Pericardium fibroblast (primary cell): ENCODE measurements at places on chromosomes 7 and 10. TPM values are rescaled to one million over a fixed set of nuclear protein-coding genes. Genes with fewer than 3 reads are reported as not detected.

HOXA10 gene
- 2.3 TPM in 1 of 2 replicates, not detected in the other for total RNA-seq

EVX1 gene
- not detected in 2 replicates for total RNA-seq

NEUROG3 gene
- total RNA-seq = not detected in 2 replicates

PAPSS2 gene
- 44.3 and 124 TPM in 2 replicates for total RNA-seq

ANKRD2 gene
- 0.85 TPM in 1 of 2 replicates, not detected in the other for total RNA-seq

ANKRD22 gene
- not detected in 2 replicates for total RNA-seq

INSYN2A gene
- total RNA-seq = under 0.01 TPM in 2 replicates

AOC1 gene
- not detected in 2 replicates for total RNA-seq

FKBP6 gene
- not detected in 2 replicates for total RNA-seq

GOLGA7B gene
- not detected in 2 replicates for total RNA-seq

FMC1 gene
- total RNA-seq = 6.3 and 10.8 TPM in 2 replicates

GJD4 gene
- total RNA-seq = not detected in 2 replicates

C10orf67 gene
- not detected in 2 replicates for total RNA-seq

SPDYE6 gene
- not detected in 2 replicates for total RNA-seq

ABCC2 gene
- 0.35 and 0.68 TPM in 2 replicates for total RNA-seq

TRIL gene
- 6.5 and 7.6 TPM in 2 replicates for total RNA-seq

SHTN1 gene
- total RNA-seq = 1.3 and 2.7 TPM in 2 replicates

ABCB4 gene
- total RNA-seq = not detected in 2 replicates

EXOC6 gene
- 0.35 and 1.5 TPM in 2 replicates for total RNA-seq

PNLIP gene
- total RNA-seq = not detected in 2 replicates

TMEM140 gene
- 0.47 and 6.3 TPM in 2 replicates for total RNA-seq

ADCYAP1R1 gene
- not detected in 2 replicates for total RNA-seq

ODAD2 gene
- total RNA-seq = 0.47 TPM in 1 of 2 replicates, not detected in the other

PDE1C gene
- 6.4 and 7.4 TPM in 2 replicates for total RNA-seq

NFE2L3 gene
- total RNA-seq = 1.1 and 1.3 TPM in 2 replicates

CLRN3 gene
- not detected in 2 replicates for total RNA-seq

DMTF1 gene
- total RNA-seq = 16.3 and 17.6 TPM in 2 replicates

MACROH2A2 gene
- total RNA-seq = 14.5 and 14.9 TPM in 2 replicates

RAMP3 gene
- not detected in 2 replicates for total RNA-seq

MRC1 gene
- total RNA-seq = 0.09 TPM in 1 of 2 replicates, not detected in the other

ATP6V0A4 gene
- total RNA-seq = 0.58 TPM in 1 of 2 replicates, not detected in the other

CAV2 gene
- total RNA-seq = 39.8 and 69.2 TPM in 2 replicates

C10orf143 gene
- 0.77 and 1.1 TPM in 2 replicates for total RNA-seq

FFAR4 gene
- not detected in 2 replicates for total RNA-seq

FAM221A gene
- 0.82 and 1.4 TPM in 2 replicates for total RNA-seq

SEMA4G gene
- total RNA-seq = 1.4 and 2.3 TPM in 2 replicates

HOXA5 gene
- total RNA-seq = 1.3 and 35.0 TPM in 2 replicates

NKX6-2 gene
- total RNA-seq = not detected in 2 replicates

TCERG1L gene
- total RNA-seq = not detected in 2 replicates

AS3MT gene
- 0.70 and 1.0 TPM in 2 replicates for total RNA-seq
